Sigmoid colon (tissue), 7 donors: ENCODE measurements at places on chromosomes 4 and X. TPM values are rescaled to one million over a fixed set of nuclear protein-coding genes. Genes with fewer than 3 reads are reported as not detected.

GRCh38 chr4:137702512-137702911, 170.2 kb upstream of the PCDH18 start:
- DNase-seq, result no peak

NHS gene
- polyA plus RNA-seq, result under 0.01 TPM

DNA sequence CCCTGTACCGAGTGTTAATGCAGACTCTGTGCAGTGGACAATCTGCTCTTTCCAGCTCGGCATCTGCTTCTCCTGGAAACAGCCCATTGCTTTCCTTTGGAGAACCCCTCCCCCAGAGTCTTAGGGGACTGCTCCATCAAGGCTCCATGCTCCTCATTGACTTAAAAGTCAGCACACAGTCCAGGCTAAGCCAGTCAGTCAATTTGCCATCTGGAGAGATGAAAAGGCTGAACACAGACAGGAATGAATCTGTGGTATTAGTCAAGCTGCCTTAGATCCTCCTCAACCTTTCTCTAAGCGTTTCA, 20.3 kb downstream of the ATP8A1 start:
- DNase-seq, result no peak

- no peak for DNase-seq
These were observed 32.1 kb upstream of the TEX13D start for GRCh38 chrX:124300405-124300804.

- no peak for DNase-seq
These were observed 17.0 kb upstream of the HTRA3 start for GRCh38 chr4:8252301-8253173.

DNA sequence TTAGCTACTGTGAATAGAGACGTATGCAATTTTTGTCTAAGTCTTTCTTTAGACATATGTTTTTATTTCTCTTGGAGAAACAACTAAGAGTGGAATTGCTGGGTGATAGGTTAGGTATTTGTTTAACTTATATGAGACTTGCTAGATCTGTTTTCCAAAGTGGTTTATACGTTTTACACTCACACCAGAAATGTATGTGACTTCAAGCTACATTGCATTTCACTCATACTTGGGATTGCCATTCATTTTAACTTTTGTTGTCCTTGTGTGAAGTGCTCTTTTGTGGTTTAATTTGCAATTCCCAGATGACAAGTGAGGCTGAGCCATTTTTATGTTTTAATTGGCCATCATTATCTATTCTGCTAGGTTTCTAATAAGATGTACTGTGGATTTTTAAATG, 817.2 kb downstream of the GLUD2 start:
- DNase-seq, result no peak

DNA sequence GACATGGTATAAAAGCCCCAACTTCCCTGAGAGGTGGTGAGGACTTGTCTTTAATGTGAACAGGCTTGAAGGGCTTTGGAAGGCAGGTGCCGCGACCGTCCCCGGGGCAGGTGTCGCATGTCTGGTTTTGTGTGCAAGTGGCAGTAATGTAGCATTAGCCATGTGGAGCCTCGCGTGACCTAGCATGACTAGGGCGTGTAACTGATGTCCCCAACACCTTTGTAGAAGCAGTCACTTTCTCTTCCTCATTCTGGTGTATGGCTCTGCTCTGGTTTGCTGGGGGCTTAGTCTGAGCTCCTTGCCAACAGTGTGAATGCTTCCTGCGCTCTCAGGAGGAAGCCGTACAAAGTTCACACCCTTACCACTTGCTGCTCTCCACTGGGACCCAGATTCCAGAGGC, 145.7 kb downstream of the AMMECR1 start:
- DNase-seq, result no peak

DNA sequence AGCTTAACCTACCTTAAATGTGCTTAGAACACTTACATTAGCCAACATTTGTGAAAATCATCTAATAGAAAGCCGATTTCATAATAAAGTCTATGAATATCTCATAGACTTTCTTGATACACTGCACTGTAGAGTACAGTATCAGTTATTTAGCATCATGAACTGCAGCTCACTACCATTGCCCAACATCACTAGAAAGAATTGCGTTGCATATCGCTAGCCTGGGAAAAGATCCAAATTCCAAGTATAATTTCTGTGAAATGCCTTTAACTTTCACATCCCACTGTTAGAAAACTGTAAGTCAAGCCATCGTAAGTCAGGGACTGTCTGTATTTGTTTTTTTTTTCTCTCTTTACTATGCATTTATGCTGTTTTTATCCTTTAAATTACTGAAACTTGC, 918.6 kb upstream of the PABPC4L start:
- no peak for DNase-seq

CSTF2 gene
- 9.0 TPM for polyA plus RNA-seq

CLDN34 gene
- not detected for polyA plus RNA-seq

DNA sequence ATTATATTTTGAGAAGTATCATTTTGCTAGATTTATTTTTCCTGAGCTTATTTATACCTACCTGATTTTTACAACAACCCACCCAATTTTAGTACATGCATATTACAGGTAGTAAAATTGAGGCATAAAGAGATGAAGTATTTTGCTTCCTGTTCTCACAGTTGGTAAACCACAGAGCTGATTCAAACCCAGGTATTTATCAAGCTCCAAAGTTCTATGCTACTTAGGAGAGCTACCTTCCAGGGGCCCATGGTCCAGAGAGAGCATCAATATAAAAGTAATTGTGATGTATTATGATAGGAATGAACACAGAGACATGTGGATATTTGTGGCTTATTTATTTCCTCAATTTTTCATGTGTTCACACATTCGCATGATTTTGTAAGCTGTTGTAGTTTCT, 20.2 kb upstream of the GBA3 start:
- no peak for DNase-seq

DNA sequence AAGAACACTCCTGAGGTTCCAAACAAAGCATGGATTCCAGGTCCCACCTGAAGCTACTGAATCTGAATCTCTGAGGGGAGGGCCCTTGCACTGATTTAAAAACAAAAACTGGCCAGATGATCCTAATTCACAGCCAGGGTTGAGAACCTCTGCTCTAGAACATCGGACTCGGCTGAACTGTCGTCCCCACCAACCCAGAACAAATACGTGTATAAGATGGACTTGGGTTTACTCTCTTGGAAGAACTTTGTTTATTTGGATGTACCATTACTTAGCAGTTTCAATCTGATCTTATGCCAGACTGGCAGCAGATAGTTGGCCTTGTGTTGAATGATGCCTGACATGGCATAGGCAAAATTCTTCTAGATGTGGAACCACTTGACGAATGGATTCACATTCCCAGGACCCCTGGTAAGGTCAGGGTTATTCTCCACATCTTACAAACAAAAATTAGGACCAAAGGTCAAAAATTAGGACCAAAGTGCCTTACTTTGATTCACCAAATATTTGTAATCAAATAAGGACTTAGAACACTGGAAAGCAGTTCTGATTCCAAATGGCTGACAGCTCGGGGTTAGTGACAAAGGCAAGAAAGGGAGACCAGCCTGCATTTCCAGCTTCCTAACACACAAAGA, 29.0 kb downstream of the CHST7 start:
- no peak for DNase-seq

MAGEB5 gene
- polyA plus RNA-seq, result not detected

XAGE1B gene
- not detected for polyA plus RNA-seq

GRCh38 chr4:147571036-147571770, 46.0 kb upstream of the TMEM184C start:
- DNase-seq, result no peak

- no peak for DNase-seq
These were observed 91.9 kb upstream of the TMEM164 start for GRCh38 chrX:109911046-109911445.

- DNase-seq, result no peak
These were observed 59.1 kb downstream of the LUZP4 start for GRCh38 chrX:115348446-115349225.

GRCh38 chr4:127686658-127687057, 43.5 kb upstream of the SLC25A31 start:
- no peak for DNase-seq

- DNase-seq, result no peak
These were observed 146.6 kb downstream of the AASDH start for GRCh38 chr4:56240554-56241174.

DNA sequence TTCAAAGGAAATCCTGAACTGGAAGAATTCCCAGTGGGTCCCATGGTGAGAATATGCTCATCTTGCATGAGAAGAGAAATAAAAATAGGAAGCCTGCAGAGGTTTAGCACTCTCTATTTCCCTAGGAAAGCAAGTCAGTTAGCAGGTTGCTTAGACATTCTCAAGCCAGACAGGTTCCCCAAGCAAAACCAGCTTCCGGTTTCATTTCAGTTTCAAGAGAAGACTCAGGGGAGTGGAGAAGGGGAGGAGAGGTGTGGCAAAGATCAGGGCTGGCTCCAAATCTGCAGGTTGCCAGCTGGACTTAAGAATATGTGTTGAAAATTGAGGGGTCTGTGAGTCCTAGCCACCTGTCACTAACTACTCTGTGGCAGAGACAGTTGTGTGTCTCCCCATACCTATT, 107.5 kb downstream of the CLNK start:
- no peak for DNase-seq

- DNase-seq, result no peak
These were observed 538.7 kb upstream of the NR3C2 start for GRCh38 chr4:148980782-148981480.

- no peak for DNase-seq
These were observed 21.5 kb upstream of the GATB start for GRCh38 chr4:151782296-151782695.

GRCh38 chr4:15706646-15707362, 3.9 kb downstream of the BST1 start:
- DNase-seq, result no peak

DNA sequence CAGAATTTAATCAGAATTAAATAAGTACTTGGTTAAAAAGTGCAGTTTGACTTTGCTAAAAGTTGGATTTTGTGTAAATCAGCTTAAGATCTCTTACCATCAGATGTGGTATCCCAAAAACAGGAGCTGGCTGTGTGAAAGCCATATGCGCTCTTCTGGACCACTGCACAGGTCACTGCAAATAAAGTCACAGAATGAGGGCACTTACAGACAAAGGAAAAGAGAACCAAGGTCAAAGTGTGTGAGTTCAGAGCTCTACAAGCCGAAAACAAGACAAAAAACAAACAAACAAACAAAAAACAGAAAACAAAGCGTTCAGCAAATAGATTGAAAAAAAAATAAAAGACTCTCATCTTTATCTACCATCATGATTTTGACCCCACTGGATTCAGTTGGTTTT, 6.4 kb downstream of the DYNLT3 start:
- DNase-seq, result no peak

- no peak for DNase-seq
These were observed 92.4 kb downstream of the ATRX start for GRCh38 chrX:77693594-77693993.

RRH gene
- polyA plus RNA-seq, result not detected

LPAR4 gene
- polyA plus RNA-seq, result 0.07 TPM

DNA sequence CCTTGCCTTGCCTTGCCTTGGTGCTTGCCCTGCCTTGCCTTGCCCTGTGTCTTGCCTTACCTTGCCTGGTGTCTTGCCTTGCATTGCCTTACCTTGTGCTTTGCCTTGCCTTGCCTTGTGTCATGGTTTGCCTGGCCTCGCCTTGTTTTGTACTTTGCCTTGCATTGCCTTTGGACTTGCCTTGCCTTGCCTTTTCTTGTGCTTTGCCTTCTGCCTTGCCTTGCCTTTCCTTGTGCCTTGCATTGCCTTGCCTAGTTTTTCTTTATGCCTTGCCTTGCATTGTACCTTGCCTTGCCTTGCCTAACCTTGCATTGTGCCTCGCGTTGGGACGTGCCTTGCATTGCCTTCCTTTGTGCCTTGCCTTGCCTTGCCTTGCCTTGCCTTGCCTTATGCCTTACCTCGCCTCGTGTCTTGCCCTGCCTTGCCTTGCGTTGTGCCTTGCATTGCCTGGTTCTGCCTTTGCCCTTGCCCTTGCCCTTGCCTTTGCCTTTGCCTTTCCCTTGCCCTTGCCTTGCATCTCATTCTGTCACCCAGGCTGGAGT, 82.8 kb downstream of the TAB3 start:
- no peak for DNase-seq

DNA sequence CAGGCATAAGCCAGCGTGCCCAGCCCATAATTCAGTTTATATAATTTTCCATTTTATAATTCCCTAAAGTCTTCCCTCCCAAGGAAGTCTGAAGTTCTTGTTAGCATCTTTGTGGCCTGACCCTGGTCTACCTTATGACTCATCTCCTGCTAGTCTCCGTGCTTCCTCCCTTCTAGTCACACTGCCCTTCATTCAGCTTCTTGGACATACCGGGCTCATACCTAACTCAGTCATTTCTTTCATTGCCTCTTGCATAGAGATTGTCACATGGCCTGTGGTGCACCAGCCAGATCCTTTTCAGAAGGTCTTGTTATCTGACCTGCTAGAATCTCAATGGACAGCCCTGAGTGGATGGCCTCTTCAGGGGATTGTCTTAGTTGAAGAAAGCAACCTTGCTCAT, 22.8 kb upstream of the MAML3 start:
- no peak for DNase-seq

BCLAF3 gene
- polyA plus RNA-seq, result 4.3 TPM

GRCh38 chr4:13344216-13344615, 139.9 kb downstream of the RAB28 start:
- DNase-seq, result no peak

GRCh38 chr4:168777277-168777965, 232.6 kb downstream of the CBR4 start:
- DNase-seq, result no peak

FAM133A gene
- polyA plus RNA-seq, result not detected

TRAM1L1 gene
- 0.87 TPM for polyA plus RNA-seq
